ENCODE measurements at places on chromosomes 11 and 22. TPM values are rescaled to one million over a fixed set of nuclear protein-coding genes. Genes with fewer than 3 reads are reported as not detected.

AHNAK gene
- 287 TPM for total RNA-seq

- peaks cover 11% of the 10 kb centered on the region for H3K4me1 ChIP-seq
- H3K27me3 ChIP-seq: no peaks in the 10 kb centered on the region
- no peak overlapping the region for H3K27ac ChIP-seq
Measured at GRCh38 chr11:14362611-14363010, 3.6 kb upstream of the RRAS2 start.

TSKU gene
- 39.2 TPM for total RNA-seq

DNA sequence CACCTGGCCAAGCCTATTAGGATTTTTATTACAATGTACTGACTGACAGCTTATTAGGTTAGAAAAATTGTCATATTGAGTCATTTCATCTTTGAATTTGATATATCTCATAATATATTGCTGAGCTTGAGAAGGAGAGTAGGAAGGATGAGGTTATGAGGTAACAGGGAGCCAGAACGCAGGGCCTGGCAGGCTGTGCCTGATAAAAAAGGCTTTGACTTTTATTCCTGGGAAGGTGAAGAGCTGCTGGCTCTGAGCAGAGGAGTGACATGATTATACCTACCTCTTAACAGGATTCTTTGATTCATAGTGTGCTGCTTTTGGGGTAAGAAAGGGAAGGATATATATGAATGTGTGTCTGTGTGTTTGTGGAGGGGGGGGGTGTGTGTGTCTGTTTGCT is 70.9 kb downstream of the SFI1 start:
- H3K4me3 ChIP-seq: no peak overlapping the region
- DNase-seq: no peak
- no peaks in the 10 kb centered on the region for H3K27me3 ChIP-seq
- no peak overlapping the region for H3K27ac ChIP-seq
- no peaks in the 10 kb centered on the region for H3K36me3 ChIP-seq

DNA sequence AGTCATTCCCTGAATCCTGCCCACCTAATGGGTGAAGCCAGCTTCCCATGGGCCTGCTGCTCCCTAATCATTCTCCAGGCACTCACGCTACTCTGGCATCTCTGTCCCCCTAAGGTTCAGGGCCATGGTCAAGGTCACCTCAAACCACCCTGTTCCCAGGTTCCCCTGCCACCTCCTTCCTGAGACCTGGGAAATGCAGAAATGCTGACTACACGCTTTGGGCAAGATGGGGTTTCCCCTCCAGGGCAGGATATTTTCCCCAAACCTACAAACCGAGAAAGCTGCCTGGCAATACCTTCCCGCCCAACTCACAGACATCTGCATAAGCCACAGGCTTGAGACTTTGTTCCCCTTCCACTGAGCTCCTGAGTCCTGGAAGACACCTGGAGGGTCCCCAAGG is 97.6 kb downstream of the FEZ1 start:
- no peaks in the 10 kb centered on the region for H3K4me1 ChIP-seq
- peaks cover 100% of the 10 kb centered on the region for H3K27me3 ChIP-seq
- no peak overlapping the region for H3K4me3 ChIP-seq
- H3K36me3 ChIP-seq: no peaks in the 10 kb centered on the region
- no peak overlapping the region for H3K27ac ChIP-seq

DNA sequence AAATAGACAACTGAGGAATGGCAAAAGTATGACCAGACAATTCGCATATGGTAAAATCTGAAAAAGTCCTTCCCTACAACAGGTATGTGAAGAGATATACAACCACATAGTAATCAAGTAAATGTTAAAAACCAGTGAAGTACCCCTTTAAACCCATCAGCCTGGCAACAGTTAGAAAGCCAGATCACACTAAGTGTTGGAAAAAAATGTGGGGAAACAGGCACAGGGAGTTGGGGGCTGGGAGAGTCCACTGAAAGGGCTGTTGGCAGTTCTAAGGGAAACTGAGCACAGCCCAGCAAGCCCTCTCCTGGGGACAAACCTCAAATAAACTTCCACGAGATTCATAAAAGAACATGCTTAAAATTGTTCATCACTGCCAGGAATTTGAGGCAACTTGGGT is 242.1 kb downstream of the BUD13 start:
- DNase-seq: no peak
- no peak overlapping the region for H3K4me3 ChIP-seq

SERPING1 gene
- total RNA-seq: not detected

DNA sequence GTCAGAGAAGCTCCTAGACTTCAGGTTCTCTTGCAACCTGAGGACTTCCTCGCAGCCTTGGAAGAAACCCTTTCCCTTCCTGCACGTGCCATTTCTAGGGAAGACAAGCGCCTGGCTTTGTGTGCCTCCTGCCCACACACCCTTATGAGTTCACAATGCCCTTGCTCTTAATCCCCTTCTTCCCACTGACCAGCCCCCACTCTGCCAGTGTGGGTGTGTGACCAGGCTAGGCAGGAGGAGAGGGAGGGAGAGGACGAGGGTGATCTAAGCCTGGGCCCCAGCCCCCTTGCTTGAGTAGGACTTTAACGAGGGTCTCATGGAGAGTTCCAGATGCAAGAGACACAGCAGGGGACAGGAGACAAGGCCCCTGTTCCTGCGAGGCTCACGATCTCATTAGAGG is 30.2 kb downstream of the TP53I11 start:
- H3K27ac ChIP-seq: no peak overlapping the region
- H3K4me1 ChIP-seq: no peaks in the 10 kb centered on the region
- no peaks in the 10 kb centered on the region for H3K36me3 ChIP-seq
- no peak for DNase-seq

NXPE4 gene
- total RNA-seq: not detected

IL18 gene
- total RNA-seq: 53.6 TPM

GRCh38 chr11:105367129-105367528 is 227.6 kb upstream of the CARD18 start:
- H3K27ac ChIP-seq: no peak overlapping the region
- H3K4me1 ChIP-seq: 0 out of 2 replicates have a peak, but pooled peaks cover 4% of the 10 kb centered on the region
- H3K36me3 ChIP-seq: no peaks in the 10 kb centered on the region
- no peak overlapping the region for H3K4me3 ChIP-seq

MUC5AC gene
- 0.35 TPM for total RNA-seq

OR8A1 gene
- not detected for total RNA-seq

DNA sequence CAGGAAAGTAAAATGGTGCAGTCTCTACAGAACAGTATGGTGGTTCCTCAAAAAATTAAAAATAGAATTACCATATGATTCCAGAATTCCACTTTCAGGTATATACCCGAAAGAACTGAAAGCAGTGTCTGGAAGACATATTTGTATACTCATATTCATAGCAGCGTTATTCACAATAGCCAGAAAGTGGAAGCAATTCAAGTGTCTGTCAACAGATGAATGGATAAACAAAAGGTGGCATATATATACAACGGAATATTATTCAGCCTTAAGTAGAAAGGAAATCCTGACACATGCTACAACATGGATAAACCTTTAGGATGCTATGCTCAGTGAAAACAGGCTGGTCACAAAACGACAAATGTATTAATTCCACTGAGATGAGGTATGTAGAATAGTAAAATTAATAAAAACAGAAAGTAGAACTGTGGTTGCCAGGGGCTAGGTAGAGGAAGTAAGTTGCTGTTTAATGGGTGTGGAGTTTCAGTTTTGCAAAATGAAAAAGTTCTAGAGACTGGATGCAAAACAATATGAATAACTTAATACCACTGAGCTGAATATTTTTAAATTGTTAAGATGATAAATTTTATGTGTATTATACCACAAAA is 14.5 kb downstream of the SAA1 start:
- H3K27ac ChIP-seq: no peak overlapping the region
- DNase-seq: no peak

- H3K27ac ChIP-seq: no peak overlapping the region
- peaks cover 8% of the 10 kb centered on the region for H3K4me1 ChIP-seq
- H3K4me3 ChIP-seq: no peak overlapping the region
- H3K36me3 ChIP-seq: no peaks in the 10 kb centered on the region
Measured at GRCh38 chr22:23752090-23752691, 1.3 kb upstream of the ZNF70 start.

NDUFC2 gene
- 322 TPM for total RNA-seq

- H3K27me3 ChIP-seq: no peaks in the 10 kb centered on the region
- H3K36me3 ChIP-seq: no peaks in the 10 kb centered on the region
- H3K4me3 ChIP-seq: no peak overlapping the region
- no peak overlapping the region for H3K27ac ChIP-seq
- DNase-seq: no peak
Measured at GRCh38 chr11:119427279-119427678, 4.3 kb upstream of the THY1 start.
